ENCODE measurements at places on chromosomes 5 and 9. TPM values are rescaled to one million over a fixed set of nuclear protein-coding genes. Genes with fewer than 3 reads are reported as not detected.

GRCh38 chr5:91955610-91956009, 572.5 kb upstream of the ARRDC3 start:
- no peak for DNase-seq

Gene IL3
- not detected for total RNA-seq

Gene PTGES
- 0.51 TPM for total RNA-seq

DNA sequence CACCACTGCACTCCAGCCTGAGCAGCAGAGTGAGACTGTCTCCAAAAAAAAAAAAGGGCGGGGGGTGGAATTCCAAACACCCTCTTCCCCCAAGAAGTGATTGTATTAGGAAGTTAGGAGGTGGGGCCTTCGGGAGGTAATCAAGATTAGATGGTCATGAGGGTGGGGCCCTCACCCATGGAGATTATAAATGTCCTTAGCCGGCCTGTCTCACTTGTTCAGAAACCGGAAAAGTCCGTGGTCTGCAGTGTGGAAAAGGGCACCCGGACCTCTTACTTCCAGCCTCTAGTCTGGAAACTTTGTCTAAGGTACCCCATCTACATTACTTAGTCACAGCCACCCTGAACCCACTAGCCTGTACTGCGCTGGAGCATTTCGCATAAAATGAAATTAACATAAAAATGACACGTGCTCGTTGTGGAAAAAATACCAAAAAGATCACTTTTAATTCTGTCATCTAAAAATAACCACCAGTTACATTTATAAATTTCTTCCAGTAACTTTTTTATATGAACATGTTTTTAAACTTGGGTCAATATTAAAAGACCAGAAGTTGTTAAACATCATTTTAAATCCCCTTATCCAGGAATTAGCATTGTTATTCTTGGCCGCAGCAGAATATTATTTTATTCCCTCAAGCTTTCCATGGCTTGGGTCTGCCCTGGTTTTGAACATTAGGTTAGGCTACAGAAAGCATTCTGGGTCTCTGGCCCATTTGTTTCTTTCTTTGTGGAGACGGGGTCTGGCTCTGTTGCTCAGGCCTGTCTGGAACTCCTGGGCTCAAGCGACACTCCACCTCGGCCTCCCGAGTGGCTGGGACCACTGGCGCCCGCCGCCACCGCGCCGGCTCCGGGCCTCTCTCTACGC, 1.2 kb upstream of the CKS2 start:
- DNase-seq, result peak; percentile 39

Gene NRARP
- total RNA-seq, result 82.2 TPM

DNA sequence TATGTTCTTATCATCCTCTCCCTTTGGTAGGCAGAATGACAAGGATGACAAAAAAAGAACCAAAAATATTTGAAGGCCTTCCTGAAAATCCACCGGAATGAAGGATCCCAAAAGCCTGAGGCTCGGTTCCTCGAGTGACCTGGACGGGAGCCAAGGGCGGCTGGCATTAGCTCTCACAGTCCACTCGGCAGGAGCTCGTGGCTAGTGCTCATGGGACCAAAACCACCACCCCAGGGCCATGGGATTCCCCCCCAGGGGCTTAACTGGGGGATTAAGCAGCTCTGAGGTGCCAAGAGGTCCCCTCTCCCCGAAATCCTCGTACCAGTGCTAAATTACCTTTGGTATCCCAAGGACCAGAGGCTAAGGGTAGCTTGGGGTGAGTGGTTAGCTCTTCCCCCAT, 586 bp upstream of the PDZD2 start:
- DNase-seq, result no peak

- DNase-seq, result no peak
These were observed 76.5 kb downstream of the PHF2 start for GRCh38 chr9:93652604-93653592.

Gene KCTD16
- total RNA-seq, result 0.05 TPM

DNA sequence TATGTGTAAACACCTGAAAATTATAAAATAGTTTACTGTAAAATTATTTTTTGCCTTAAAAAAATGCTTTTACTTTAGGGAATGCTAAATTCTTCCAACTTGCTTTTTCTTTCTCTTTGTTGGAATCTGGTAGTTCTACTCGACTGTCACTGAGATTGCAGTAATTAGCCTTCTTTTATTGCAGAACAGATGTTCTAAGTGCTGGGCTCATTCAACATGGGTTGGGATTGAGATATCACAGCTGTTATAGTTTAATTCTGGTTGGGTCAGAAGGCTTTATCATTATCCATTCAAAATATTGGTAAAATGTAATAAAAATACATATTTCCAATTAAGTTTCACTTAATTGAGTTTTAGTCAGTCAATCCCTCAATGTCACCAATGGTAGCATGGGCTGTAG, 686.7 kb downstream of the CDH18 start:
- DNase-seq, result no peak

DNA sequence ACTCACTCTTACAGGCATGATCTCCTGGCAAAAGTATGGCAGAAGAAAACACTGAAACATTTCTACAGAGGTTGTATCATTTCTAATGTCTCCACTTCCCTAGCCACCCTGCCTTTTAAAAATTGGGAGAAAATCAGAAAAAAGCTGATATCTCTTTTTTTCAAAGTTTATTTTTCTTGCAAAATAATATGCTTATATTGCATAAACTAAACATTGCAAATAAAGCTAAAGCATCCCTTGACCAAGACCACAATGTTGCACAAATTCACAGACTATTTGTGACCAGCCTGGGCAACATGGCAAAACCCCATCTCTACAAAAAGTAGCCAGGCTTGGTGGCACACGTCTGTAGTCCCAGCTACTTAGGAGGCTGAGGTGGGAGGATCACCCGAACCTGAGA, 183.3 kb upstream of the ELAVL2 start:
- DNase-seq, result no peak

GRCh38 chr9:70044490-70045307, 1.1 kb downstream of the MAMDC2 start:
- DNase-seq, result peak; percentile 48

GRCh38 chr9:136172412-136173079, 32.4 kb downstream of the LHX3 start:
- DNase-seq, result no peak

GRCh38 chr9:117080765-117081390, 334.0 kb downstream of the ASTN2 start:
- DNase-seq, result no peak

GRCh38 chr5:72467461-72467860, 39.7 kb downstream of the ZNF366 start:
- no peak for DNase-seq

- DNase-seq, result no peak
These were observed 7.4 kb upstream of the GRAMD2B start for GRCh38 chr5:126415789-126416188.

GRCh38 chr9:72462340-72462739, 59.1 kb upstream of the TMC1 start:
- DNase-seq, result peak; percentile 45
